ENCODE measurements at places on chromosomes 3 and 15.

GRCh38 chr15:82231842-82232241 lies 30.7 kb downstream of the EFL1 start:
- no peak for DNase-seq

- DNase-seq: no peak
Measured at GRCh38 chr3:126149256-126149902, 31.0 kb downstream of the ALDH1L1 start.

- no peak for DNase-seq
Measured at GRCh38 chr15:42628761-42629160, 53.4 kb downstream of the STARD9 start.

DNA sequence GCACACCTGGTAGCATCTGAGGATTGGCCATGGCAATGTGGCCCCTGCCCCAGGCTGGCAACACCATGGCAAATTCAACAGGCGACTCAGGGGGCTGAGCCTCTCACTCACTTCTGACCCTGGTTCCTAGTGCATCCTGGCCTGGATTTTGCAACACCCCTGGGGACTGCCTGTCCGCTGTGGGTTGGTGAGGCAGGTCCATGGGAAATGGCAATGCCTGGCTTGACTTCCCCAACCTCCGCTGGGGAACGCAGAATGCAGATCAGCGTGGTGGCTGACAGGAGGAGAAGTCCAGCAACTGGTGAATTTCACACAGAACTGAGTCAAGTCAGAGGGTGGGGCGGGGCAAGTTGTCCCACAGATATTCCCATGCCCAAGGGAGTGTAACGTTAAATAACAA lies 3.9 kb upstream of the PSTPIP1 start:
- no peak for DNase-seq

DNA sequence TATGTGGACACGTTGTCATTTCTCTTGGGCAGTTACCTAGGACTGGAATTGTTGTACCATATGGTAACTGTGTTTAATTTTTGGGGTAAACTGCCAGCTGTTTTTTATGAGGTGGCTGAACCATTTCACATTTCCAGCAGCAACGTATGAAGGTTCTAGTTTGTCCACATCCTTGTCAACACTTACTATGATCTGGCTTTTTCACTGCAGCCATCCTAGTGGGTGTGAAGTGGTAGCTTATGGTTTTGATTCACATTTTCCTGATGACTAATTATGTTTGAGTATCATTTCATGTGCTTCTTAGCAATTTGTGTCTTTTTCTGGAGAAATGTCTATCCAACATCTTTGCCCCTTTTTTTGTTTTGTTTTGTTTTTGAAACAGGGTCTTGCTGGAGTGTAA lies 96.2 kb downstream of the VGLL4 start:
- DNase-seq: no peak

DNA sequence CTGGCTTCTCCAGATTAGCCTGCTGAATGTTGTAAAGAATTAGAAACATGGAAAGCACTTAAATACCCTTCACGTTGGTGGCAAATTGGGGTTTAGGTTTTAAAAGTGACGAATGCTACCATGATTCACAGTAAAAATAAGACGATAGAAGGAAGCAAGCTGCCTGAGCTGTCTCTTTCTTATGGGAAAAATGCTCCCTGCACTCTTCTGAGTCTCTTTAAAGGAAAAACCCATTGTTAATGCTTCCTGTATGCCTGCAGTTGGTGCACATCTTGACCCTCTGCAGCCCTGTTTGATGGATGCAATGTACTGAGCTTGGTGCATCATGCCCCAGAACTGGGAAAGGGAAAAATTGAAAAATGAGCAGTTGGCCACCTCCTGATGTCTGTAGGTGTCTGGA lies 258.6 kb upstream of the RASGRP1 start:
- DNase-seq: no peak

- DNase-seq: no peak
Measured at GRCh38 chr3:53324105-53324504, 23.2 kb downstream of the DCP1A start.

DNA sequence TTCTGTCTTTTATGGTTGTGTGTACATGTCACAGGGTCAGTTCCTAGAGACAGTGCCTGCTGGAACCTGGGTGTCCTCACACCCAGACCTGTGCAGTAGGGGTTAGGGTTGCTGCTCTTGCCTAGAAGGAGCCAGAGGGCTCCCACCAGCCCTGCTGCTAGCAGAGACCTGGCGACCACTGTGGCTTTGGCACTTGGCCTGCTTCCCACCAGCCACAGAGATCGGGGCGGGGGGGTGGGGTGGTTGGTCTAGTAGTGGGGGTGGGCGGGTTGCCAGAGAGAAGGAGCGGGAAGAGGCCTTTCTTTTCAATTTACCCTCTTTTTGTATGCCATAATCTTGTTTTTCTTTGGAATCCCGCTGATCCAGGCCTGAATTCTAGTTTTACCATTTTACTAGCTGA lies 29.4 kb downstream of the EEFSEC start:
- DNase-seq: no peak

DNA sequence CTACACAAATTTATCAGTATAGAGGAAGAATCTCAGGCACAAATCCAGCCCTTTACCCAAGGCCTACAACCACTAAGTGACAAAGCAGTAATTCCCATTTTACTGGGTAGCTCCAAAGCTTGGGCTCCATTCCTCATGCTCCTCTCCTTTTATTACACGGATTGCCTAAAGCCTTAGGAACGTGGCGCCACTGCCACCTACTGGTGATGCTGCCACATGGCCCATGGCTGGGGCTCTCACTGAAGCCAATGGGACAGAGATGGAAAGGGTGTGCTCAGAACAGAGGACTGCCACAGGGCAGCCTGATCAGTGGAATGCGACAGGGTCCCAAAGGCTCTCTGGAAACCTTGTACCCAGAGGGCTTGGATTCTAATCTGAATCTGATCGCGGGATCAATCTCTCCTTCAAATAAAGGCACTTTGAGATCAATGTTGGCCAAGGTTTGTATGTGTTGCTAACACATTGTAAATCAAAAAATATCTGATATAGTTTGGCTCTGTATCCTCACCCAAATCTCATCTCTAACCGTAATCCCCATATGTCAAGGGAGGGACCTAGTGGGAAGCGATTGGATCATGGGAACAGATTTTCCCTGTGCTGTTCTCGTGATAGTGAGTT lies 33.5 kb upstream of the LYZL4 start:
- DNase-seq: peak; percentile 64

GRCh38 chr3:134658555-134658954 lies 7.7 kb upstream of the KY start:
- no peak for DNase-seq

DNA sequence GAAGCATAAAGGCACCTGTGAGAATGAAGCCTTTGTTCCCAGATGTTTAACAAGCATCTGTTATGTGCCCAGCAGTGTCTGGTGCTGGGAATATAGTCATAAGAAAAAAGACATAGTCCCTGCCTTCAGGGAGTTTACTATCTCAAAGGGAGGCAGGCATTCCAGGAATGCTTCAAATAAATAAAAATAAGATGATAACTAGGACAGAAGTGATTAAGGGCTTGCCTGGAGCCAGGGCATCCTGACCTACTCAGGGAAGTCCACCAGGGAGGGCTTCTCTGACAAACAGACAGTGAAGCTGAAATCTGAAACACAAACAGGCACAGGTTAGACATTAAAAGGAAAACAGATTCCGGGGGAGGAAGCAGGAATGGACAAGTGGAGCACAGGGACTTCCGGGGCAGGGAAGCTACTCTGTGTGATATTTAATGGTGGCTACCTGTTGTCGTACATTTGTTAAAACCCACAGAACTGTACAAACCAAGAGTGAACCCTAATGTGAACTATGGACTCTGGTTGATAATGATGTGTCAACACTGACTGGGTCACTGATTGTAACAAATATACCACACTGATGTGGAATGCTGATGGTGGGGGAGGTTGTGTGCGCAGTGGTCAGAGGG lies 53.3 kb downstream of the ITGB5 start:
- no peak for DNase-seq

- DNase-seq: no peak
Measured at GRCh38 chr15:69553686-69554085, 101.1 kb downstream of the RPLP1 start.

DNA sequence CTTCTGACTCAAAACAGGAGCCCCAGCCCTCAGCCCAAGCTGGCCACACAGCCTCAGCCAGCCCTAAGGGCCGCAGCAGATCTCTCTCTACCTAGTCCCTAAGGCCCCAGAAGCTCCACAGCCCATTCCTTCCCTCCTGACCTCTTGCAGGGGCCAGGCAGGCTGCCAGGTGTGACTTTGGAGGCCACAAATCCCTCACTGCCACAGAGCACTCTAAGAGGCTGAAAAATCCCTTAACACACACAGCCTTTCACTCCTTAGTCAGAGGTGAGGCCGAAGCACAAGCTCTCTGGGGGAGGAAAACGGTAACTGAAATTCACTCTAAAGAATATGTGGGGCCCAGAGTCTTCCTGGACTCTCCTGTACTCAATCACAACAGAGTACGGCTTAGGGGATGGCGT lies 23.3 kb downstream of the LRRC2 start:
- DNase-seq: no peak

- no peak for DNase-seq
Measured at GRCh38 chr3:146559388-146559787, 15.0 kb upstream of the PLSCR1 start.

GRCh38 chr3:182041668-182042291 lies 330.1 kb downstream of the SOX2 start:
- no peak for DNase-seq

- DNase-seq: peak; percentile 16
Measured at GRCh38 chr15:28885630-28886430, at the start of gene APBA2. Gene APBA2, plus strand, starts transcription at chr15:28885974. Its CDS starts 167,911 bp downstream, at chr15:29053885.

GRCh38 chr15:57019496-57020160 lies 101.2 kb downstream of the TCF12 start:
- DNase-seq: no peak

GRCh38 chr15:93037820-93038705 lies 50.9 kb downstream of the RGMA start:
- no peak for DNase-seq

GRCh38 chr3:141063831-141064230 lies 12.7 kb downstream of the SPSB4 start:
- no peak for DNase-seq

DNA sequence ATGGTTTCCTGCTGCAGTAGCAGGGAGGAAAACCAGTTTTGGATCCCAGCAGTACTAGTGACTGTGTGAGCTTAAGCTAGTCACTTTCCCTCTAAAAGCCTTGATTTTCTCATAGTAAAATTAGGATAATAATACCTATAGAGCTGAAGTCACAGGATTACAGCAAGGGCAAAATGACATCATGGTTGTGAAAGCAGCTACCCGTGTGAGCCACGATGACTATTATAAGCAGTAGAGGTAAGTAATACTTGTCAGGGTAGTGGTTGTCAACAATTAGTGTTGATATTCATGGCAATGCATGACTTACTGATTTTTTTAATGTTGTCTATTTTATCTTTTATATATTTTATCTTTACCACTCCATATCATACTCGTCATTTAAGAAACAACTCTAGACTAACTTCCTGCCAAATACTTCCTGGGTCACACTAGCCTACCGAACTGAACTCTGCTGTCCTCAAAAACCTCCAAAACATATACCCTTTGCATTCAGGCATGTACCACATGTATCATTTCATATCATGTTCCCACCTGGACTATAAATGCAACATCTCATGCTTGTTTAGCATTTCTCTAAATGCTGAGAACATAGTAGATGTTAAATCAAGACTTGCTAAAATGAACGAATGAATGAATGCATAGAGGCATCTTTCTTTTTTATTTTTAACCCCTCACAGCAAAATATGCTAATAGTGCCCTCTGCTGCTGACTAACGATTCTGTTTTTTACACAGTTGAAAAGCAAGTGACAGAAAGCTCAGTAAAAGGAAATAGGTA lies 172.6 kb downstream of the P3H2 start:
- no peak for DNase-seq

DNA sequence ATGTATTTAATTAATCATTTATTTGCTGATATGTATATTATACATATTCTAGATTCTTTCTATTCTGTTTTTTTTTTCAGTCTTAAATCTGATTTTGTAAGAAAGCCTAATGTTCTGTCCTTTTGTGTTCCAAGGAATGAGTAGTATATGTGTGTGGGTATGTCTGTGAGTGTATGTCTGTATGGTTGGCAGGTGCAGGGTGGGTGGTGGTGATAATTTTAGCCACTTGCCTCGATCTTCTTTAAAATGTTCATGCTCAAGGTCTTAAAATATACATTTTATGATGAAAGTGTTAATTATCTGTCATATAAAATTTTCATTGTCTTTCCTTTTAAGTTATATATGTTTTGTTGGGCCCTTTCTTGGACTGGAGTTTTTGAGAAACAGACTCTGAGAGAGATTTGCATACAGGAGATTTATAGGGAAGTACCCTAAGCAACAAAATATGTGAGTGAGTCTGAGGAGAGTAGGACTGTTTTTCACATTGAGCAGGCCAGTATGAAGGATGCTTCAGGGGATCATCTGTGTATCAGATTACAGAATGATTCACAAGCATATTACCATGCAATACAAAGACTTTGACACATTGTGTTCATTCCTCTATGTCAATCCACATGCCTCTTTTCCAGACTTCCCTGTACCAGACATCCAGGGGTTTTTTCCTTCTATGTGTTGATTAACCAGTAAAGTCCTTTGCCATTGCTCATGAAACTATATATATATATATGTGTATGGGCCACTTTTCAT lies 211.0 kb upstream of the DPPA4 start:
- no peak for DNase-seq

GRCh38 chr3:138366006-138366759 lies 17.8 kb downstream of the MRAS start:
- DNase-seq: no peak
